Aorta (tissue), 5 donors: ENCODE measurements at places on chromosomes 12 and 14. TPM values are rescaled to one million over a fixed set of nuclear protein-coding genes. Genes with fewer than 3 reads are reported as not detected.

SYNDIG1L gene
- total RNA-seq: 1.2 TPM

GCN1 gene
- 75.1 TPM for total RNA-seq

IFT43 gene
- 64.0 TPM for total RNA-seq

FNTB gene
- 22.5 TPM for total RNA-seq

C12orf60 gene
- total RNA-seq: 0.91 TPM

TC2N gene
- total RNA-seq: 126 TPM

SLC41A2 gene
- 106 TPM for total RNA-seq

EPYC gene
- not detected for total RNA-seq

MDGA2 gene
- total RNA-seq: 0.15 TPM

FBXO21 gene
- total RNA-seq: 32.0 TPM

POTEG gene
- total RNA-seq: not detected

NANOG gene
- total RNA-seq: 0.57 TPM

GPR162 gene
- total RNA-seq: 4.4 TPM

FLRT2 gene
- 91.4 TPM for total RNA-seq

CDC42BPB gene
- total RNA-seq: 95.8 TPM

PMEL gene
- total RNA-seq: 0.93 TPM

ACRBP gene
- total RNA-seq: 1.8 TPM

LMO3 gene
- 26.8 TPM for total RNA-seq

ACADS gene
- 15.6 TPM for total RNA-seq

SERPINA1 gene
- 17.8 TPM for total RNA-seq

CCDC177 gene
- total RNA-seq: not detected

PIP4K2C gene
- total RNA-seq: 28.4 TPM

IL31 gene
- total RNA-seq: not detected

KERA gene
- not detected for total RNA-seq

OR10AD1 gene
- not detected for total RNA-seq

RNFT2 gene
- total RNA-seq: 3.1 TPM

KLRB1 gene
- total RNA-seq: 1.6 TPM

KRT83 gene
- total RNA-seq: not detected

SERPINA9 gene
- not detected for total RNA-seq

CHST11 gene
- total RNA-seq: 27.2 TPM

NFE2 gene
- total RNA-seq: 3.3 TPM

FAM186B gene
- 0.23 TPM for total RNA-seq

DENND5B gene
- total RNA-seq: 19.7 TPM

RDH12 gene
- total RNA-seq: not detected

WNT5B gene
- 4.2 TPM for total RNA-seq

HAL gene
- total RNA-seq: 0.39 TPM

CHGA gene
- total RNA-seq: not detected

LHX5 gene
- not detected for total RNA-seq

KRT85 gene
- total RNA-seq: not detected

ARHGEF40 gene
- 68.3 TPM for total RNA-seq

BDKRB1 gene
- total RNA-seq: 2.8 TPM
